ENCODE measurements at places on chromosomes 12 and 14.

- DNase-seq = no peak
Observed at GRCh38 chr12:27534060-27534764, 10.2 kb downstream of the PPFIBP1 start.

- DNase-seq = no peak
Observed at GRCh38 chr12:67624355-67624754, 24.2 kb upstream of the DYRK2 start.

- DNase-seq = no peak
Observed at GRCh38 chr12:71005166-71005565, 84.6 kb upstream of the PTPRR start.

- peak; percentile 47 for DNase-seq
Observed at GRCh38 chr12:103930787-103931735, 851 bp downstream of the HSP90B1 start.

DNA sequence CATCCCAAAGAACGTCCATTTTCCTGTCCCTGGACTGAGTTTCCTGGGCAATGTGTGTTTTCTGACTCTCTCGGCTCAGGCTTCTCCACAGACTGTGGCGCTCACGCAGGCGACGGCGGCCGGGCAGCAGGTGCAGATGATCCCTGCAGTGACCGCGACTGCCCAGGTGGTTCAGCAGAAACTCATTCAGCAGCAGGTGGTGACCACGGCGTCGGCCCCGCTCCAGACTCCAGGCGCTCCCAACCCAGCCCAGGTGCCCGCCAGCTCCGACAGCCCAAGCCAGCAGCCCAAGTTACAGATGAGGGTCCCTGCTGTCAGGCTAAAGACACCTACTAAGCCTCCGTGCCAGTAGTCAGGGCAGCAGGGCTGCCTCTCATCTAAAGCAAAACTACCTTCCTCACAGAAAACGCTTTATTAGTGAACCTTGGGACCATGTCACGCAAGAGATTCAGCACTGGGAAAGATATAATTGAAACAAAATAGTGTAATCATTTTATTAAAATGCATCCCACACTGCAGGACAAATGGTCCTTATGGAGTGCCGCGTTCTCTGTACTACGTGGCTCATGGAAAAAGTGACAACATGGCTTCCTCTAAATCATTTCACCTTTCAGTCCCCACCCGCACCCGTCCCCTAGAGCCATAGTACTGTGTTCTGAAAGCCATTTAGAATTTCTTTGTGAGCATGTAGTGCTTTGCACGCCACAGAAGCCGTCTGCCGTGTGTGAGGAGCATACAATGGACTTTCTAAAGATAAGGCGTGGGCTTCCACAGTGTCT lies 66.6 kb downstream of the DDX51 start:
- no peak for DNase-seq

DNA sequence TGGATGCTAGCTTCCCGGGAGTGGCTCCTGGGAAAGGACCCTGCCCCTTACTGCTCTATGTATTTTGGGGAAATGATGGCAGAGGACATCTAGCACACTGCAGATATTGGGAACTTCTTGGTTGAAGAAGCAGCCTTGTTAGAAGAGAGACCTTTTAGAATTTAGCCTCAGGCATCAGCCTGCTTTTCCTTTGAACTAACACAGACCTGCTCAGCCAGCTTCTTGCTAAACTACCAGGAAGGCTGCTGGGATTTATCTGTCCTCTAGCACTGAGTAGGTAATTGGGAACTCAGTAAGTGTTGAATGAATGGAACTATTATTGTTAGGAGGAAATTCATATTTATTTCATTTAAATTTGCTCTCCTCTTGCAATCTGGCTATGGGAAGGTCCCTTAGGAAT lies 77.3 kb downstream of the DRAM1 start:
- no peak for DNase-seq

DNA sequence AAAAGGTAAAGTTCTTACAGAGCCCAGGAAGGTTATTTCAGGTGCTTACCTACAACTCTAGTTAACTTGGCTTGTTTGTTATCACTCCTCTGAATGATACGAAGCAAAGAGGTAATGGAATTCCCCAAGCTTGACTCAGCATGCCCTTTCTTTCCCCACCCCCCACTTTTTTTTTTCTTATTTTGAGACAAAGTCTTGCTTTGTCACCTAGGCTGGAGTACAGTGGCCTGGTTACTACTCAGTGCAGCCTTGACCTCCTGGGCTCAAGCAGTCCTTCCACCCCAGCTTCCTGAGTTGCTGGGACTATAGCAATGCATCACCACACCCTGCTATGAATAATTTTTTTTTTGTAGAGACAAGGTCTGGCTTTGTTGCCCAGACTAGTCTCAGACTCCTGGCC lies 17.1 kb upstream of the YBX3 start:
- DNase-seq = no peak

DNA sequence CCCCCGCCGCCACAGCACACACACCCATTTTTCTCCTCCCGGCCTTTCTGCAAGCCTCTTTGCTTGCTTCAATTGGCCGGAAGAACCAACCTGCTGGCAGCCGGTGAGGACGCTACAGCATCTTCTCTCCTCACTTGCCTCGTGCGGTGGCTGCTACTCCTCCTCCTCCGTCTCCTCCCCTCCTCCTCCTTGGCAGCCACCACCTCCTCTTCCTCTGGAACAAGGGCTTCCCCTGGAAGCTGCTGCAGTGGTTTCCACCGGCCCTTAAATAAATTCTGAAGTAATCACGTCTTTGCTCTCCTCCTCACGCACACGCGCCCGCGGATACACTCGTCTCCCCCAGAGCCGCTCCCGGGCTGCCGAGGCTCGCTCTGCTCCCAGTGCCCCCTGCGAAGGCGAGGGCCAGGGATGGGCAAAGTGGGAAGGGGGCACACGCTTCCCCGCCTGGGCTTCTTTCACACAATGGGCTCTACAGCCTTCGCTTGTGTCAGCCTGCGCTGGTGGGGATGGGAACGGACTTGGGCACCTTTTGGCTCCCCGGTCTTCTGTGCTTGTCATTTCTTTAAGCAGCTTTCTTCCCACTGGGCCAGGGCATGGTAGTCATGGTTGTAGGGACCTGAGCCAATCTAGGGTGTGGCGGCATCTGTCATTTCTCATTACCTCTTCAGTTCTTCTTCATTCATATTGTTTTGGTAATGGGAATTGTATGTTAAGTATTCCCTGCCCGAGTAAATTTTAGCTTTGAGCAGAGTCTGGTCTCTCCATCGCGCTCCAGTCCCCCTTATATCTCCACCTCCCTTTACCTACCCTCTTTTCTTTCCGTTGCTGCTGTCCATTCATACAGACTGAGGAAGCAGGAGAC lies at the start of gene PPFIA2:
Gene PPFIA2 (minus strand): TSS at position 161 of the 862 bp plus-strand sequence.
- DNase-seq = peak; percentile 31

- no peak for DNase-seq
Observed at GRCh38 chr12:25264862-25265261, 14.1 kb upstream of the KRAS start.

DNA sequence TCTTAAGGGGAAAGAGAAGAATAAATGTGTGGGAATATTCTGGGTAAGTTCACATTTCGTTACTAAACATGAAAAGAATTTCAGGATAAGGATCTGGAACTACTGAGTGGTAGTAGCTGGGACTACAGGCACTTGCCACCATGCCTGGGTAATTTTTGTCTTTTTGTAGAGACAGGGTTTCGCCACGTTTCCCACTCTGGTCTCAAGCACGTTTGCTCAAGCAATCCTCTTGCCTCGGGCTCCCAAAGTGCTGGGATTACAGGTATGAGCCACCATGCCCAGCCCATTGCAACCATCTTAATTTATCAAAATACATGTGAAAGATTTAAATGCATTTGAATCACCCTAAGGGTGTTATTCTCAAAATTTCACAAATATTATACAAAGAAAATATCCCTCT lies 26.4 kb downstream of the ITPR2 start:
- DNase-seq = no peak

GRCh38 chr14:92321701-92322100 lies 1.3 kb upstream of the SLC24A4 start:
- DNase-seq = no peak

DNA sequence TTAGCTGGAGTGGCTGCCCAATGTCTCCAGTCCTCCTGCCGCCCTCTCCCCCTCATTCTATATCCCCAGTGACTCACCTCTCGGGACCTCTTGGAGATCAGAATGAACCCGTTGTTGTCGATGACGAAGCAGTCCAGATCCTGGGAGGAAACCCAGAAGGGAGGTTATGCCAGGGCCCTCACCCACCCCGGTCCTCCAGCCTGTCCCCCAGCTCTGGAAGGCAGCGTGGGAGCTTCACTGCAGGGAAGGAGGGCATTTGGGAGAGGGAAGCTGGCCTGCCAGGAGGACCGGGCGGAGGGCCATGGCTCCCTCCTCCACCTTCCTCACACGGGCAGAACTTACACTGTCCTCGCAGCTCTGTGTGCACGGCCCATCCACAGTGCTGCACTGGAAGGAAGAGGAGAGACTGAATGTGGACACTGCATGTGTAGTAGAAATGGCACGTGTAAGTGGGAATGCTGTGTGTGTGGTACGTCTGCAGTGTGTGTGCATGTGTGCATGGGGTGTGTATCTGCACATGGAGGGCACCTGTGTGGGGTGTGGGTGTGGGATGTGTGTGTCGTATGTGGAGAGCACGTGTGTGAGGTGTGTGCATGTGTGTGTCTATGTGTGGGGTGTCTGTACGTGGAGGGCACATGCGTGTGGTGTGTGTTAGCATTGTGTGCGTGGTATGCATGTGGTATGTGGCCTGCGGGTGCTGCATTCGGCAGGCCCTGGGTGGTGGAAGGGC lies 10.0 kb upstream of the LRTM2 start:
- no peak for DNase-seq

- no peak for DNase-seq
Observed at GRCh38 chr14:82935691-82936090, 1402.0 kb upstream of the SEL1L start.

DNA sequence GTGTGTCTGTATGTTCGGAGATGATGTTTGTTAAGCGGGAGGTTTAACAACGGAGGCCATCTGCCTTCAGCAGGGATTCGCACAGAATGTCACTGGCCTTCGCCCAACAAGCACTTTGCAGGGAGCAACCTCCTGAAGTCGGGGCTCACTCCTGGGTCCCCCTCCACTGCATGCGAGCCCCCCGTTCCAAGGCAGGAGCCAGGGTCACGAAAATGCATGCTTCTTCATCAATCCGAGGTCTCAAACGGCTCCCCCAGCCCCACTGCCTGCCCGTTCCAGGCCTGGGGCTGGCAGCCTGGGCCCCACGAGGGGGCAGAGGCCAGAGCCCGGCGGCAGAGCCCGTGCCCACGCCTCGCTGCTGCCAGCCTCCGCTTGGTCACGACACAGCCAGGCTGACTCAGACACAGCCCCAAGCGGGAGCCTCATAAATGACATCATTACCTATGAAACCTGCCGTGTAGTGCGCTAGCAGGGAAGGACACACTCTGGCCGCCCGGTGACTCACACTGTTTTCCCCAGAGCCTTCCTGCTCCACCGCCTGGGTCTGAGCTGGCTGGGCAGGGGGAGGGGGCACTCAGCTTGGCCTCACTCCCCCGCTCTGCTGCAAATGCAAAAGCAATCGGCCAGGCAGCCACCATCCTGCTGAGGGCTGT lies 169.5 kb upstream of the RTL1 start:
- no peak for DNase-seq

DNA sequence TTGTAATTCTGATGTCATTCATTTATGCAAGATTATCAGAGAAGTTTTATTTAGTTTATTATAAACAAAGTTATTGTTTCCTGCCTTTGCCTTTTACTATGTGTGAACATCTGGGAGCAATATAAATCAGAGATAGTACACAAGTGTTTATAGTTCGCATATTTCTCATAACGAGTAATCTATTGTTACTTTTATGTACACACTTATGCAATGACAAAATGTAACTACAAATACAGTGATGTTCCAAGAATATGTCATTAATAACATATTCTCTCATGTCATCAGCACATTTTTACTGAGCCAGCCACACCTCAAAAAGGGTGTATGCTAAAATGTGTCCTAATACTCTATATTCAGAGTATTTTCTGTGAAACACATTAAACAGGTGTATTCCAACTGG lies 243.2 kb downstream of the ALX1 start:
- DNase-seq = no peak

GRCh38 chr12:108728820-108729611 lies 2.3 kb downstream of the CORO1C start:
- no peak for DNase-seq

DNA sequence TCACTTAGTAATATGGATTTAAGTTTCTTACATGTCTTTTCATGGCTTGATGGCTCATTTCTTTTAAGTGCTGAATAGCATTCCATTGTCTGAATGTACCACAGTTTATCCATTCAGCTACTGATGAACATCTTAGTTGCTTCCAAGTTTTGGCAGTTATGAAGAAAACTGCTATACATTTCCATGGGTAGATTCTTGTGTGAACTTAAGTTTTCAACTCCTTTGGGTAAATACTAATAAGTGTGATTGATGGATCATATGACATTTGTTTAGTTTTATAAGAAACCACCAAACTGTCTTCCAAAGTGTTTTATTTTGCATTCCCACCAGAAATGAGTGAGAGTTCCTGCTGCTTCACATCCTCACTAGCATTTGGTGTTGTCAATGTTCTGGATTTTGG lies 119.2 kb downstream of the NAV3 start:
- DNase-seq = no peak

GRCh38 chr12:20527417-20528163 lies 159.3 kb downstream of the PDE3A start:
- no peak for DNase-seq

DNA sequence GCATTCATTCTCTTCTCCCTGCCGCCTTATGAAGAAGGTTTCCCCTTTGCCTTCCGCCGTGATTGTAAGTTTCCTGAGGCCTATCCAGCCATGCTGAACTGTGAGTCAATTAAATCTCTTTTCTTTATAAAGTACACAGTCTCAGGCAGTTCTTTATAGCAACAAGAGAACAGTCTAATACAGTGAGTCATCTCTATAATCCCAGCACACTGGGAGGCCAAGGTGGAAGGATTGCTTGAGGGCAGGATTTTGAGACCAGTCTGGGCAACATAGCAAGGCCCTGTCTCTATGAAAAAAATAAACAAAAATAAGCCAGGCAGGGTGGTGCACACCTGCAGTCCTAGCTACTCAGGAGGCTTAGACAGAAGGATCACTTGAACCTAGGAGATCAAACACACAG lies 259.9 kb downstream of the CEP128 start:
- DNase-seq = no peak

- DNase-seq = no peak
Observed at GRCh38 chr12:41856228-41856627, 288.4 kb downstream of the GXYLT1 start.

DNA sequence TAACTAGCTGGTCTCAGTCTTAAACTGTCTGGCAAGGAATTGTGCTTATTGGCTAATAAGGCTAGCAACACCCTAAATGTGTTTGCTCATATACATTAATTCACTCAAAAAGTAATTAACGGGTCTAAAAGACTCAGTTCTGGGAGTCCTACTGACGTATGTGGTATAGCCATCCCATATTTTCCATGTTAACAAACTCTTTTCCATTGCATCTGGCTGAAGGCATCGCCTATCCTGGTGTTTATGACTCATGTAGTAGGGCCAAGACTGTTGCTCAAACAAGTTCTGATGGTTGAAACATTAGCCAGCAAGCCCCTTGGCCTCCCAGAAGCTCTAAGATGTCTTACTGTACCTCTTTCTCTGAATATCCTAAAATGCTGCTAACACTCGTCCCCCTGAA lies 98.5 kb downstream of the PHLDA1 start:
- DNase-seq = no peak

- DNase-seq = no peak
Observed at GRCh38 chr12:116898669-116899068, 12.1 kb upstream of the FBXW8 start.

- peak; percentile 75 for DNase-seq
Observed at GRCh38 chr12:29562110-29562804, 64.8 kb upstream of the OVCH1 start.

- no peak for DNase-seq
Observed at GRCh38 chr14:100149851-100150611, 9.4 kb downstream of the DEGS2 start.
